ENCODE measurements at places on chromosomes 13 and 19.

- peaks cover 1% of the 10 kb centered on the region for H3K36me3 ChIP-seq
- peaks cover 5% of the 10 kb centered on the region for H3K4me1 ChIP-seq
- H3K27ac ChIP-seq, result no peak overlapping the region
- H3K4me3 ChIP-seq, result no peak overlapping the region
- DNase-seq, result no peak
- H3K27me3 ChIP-seq, result peaks cover 43% of the 10 kb centered on the region
Observed at GRCh38 chr13:112442483-112443090, 66.4 kb downstream of the SPACA7 start.

GRCh38 chr19:6150289-6150688 lies 14.8 kb downstream of the ACSBG2 start:
- no peak overlapping the region for H3K4me3 ChIP-seq
- no peaks in the 10 kb centered on the region for H3K4me1 ChIP-seq
- peaks cover 16% of the 10 kb centered on the region for H3K27me3 ChIP-seq
- H3K27ac ChIP-seq, result no peak overlapping the region

DNA sequence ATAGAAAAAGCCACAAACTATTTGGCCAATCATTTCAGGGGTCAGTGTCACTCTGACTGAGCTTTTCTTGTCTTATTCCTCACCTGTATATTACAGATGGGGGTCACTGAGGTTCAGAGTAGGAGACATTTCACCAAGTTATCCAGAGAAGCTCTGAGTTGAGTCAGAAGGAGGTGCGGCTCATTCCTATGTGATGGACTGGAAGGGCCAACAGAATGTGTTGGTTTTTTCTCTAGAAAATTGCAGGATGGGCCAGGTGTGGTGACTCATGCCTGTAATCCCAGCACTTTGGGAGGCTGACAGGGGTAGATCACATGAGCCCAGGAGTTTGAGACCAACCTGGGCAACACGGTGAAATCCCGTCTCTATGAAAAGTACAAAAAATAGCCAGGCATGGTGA lies 24.5 kb upstream of the ZNF83 start:
- H3K4me3 ChIP-seq, result no peak overlapping the region
- H3K36me3 ChIP-seq, result peaks cover 18% of the 10 kb centered on the region
- H3K27ac ChIP-seq, result no peak overlapping the region
- H3K27me3 ChIP-seq, result no peaks in the 10 kb centered on the region

- peaks cover 7% of the 10 kb centered on the region for H3K4me1 ChIP-seq
- no peaks in the 10 kb centered on the region for H3K27me3 ChIP-seq
- peaks cover 2% of the 10 kb centered on the region for H3K36me3 ChIP-seq
Observed at GRCh38 chr19:42362342-42362741, 27.8 kb downstream of the CNFN start.

DNA sequence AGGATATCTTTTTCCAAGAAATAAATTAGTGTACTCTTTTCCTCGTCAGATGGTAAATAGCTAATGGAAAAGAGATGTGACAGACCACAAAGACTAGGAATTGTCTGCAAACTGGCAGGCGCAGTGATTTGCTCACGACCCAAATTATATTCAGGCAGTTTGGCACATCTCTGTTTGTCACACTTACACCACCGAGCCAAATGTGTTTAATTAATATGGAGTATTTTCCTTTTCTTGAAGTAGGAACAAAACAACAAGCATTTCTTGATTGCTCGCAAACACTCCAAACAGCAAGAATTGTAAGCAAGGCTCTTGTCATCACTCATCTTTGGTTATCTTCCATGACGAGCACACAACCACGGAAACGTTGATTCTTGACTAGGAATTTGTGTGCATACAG lies 884.2 kb downstream of the PCDH9 start:
- no peak overlapping the region for H3K4me3 ChIP-seq
- DNase-seq, result no peak
- no peaks in the 10 kb centered on the region for H3K36me3 ChIP-seq

DNA sequence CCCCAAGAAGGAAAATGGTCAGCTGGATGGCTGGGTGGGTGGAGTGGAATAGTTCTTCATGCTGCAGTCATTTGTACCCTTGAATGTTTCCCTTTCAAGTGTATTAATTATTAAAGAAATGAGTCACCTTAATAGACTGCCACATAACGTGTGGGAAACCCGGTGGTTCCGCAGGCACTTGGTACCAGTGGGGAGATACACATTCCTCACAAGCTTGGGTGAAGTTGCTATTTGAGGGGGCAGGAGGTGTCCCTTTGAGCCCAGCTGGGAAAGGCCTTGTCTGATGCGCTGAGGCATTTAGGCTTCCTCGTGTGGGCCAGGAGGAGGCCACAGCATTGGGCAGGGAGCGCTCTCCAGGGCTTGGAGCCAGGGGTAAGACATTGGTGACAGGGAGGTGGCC lies 57.7 kb downstream of the ATP8A2 start:
- H3K27me3 ChIP-seq, result peaks cover 20% of the 10 kb centered on the region
- H3K4me1 ChIP-seq, result no peaks in the 10 kb centered on the region
- H3K4me3 ChIP-seq, result no peak overlapping the region
- H3K27ac ChIP-seq, result no peak overlapping the region

DNA sequence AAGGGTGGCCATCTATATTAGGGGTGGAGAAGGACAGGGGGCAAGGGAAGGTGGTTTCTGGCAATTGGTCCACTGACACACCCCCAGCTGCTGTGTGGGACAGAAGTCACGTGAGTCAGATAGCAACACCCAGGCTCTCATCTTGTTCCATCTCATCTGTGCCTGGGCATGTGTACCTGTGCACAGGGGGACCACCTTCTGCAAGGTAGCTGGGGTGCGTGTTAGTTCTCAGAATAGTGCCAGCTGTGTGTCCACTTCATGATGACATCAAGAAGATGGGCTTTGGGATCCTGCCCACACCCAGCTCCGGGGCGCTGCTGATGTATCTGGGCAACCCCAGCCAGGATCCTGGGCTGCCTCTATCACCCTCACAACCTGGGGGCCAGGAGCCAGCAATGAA lies 38.6 kb downstream of the COL4A2 start:
- no peak overlapping the region for H3K27ac ChIP-seq
- DNase-seq, result no peak
- peaks cover 6% of the 10 kb centered on the region for H3K27me3 ChIP-seq
- peaks cover 1% of the 10 kb centered on the region for H3K36me3 ChIP-seq
- H3K4me1 ChIP-seq, result peaks cover 9% of the 10 kb centered on the region
- H3K4me3 ChIP-seq, result no peak overlapping the region

DNA sequence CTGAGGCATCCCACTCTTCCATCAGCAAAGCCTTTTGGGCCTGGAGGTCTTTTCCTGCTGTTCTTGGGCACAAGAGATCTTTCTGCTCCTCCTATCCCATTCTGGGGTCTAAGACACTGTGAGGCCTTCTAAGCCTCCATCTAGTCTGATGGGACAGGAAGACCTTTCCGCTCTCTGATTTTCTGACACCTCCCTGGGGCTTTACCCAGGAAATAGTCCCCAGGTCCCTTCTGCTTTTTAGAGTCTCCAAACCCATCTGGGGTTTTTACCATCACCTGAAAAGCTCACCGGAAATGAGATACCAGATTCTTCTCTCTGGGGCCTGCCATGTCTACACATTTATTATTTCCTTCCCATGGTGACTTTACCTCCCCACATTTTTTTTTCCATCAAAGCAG lies 21.1 kb downstream of the CLEC17A start:
- no peaks in the 10 kb centered on the region for H3K27me3 ChIP-seq
- no peak overlapping the region for H3K4me3 ChIP-seq
- H3K27ac ChIP-seq, result no peak overlapping the region
- peaks cover 3% of the 10 kb centered on the region for H3K36me3 ChIP-seq
- DNase-seq, result no peak
- H3K4me1 ChIP-seq, result no peaks in the 10 kb centered on the region

GRCh38 chr13:74839656-74840055 lies 642.3 kb downstream of the TBC1D4 start:
- peaks cover 22% of the 10 kb centered on the region for H3K4me1 ChIP-seq
- H3K27me3 ChIP-seq, result peaks cover 15% of the 10 kb centered on the region
- H3K36me3 ChIP-seq, result peaks cover 2% of the 10 kb centered on the region
- H3K4me3 ChIP-seq, result no peak overlapping the region
- DNase-seq, result no peak

GRCh38 chr13:99476648-99477047 lies 24.6 kb upstream of the TM9SF2 start:
- no peak overlapping the region for H3K4me3 ChIP-seq
- H3K27ac ChIP-seq, result no peak overlapping the region
- no peaks in the 10 kb centered on the region for H3K36me3 ChIP-seq
- peaks cover 5% of the 10 kb centered on the region for H3K4me1 ChIP-seq
- H3K27me3 ChIP-seq, result peaks cover 1% of the 10 kb centered on the region

- peaks cover 3% of the 10 kb centered on the region for H3K36me3 ChIP-seq
- H3K27ac ChIP-seq, result no peak overlapping the region
- no peaks in the 10 kb centered on the region for H3K4me1 ChIP-seq
- H3K27me3 ChIP-seq, result no peaks in the 10 kb centered on the region
- no peak for DNase-seq
Observed at GRCh38 chr13:50326811-50327210, 311.6 kb downstream of the KCNRG start.

- H3K4me1 ChIP-seq, result no peaks in the 10 kb centered on the region
- peaks cover 39% of the 10 kb centered on the region for H3K27me3 ChIP-seq
- no peak overlapping the region for H3K27ac ChIP-seq
- peaks cover 2% of the 10 kb centered on the region for H3K36me3 ChIP-seq
Observed at GRCh38 chr19:14992780-14993179, 13.1 kb upstream of the SLC1A6 start.
